ENCODE measurements at places on chromosomes 6 and 20. TPM values are rescaled to one million over a fixed set of nuclear protein-coding genes. Genes with fewer than 3 reads are reported as not detected.

- DNase-seq = no peak
Observed at GRCh38 chr20:24361541-24361940, 107.9 kb upstream of the SYNDIG1 start.

- DNase-seq = no peak
Observed at GRCh38 chr20:8372824-8373380, 240.8 kb downstream of the PLCB1 start.

GRCh38 chr6:116200619-116201249, 53.1 kb downstream of the TSPYL4 start:
- no peak for DNase-seq

GRCh38 chr20:50517817-50518154, 7.6 kb downstream of the PTPN1 start:
- no peak for DNase-seq

Gene TGM3
- total RNA-seq = not detected

Gene SRMS
- total RNA-seq = not detected

Gene ISM1
- 0.21 TPM for total RNA-seq

Gene POPDC3
- total RNA-seq = 2.1 TPM

Gene UBE3D
- 4.8 TPM for total RNA-seq

Gene BMP7
- total RNA-seq = not detected

Data from osteocyte (in vitro differentiated cells).